ENCODE measurements at places on chromosomes 3 and 15.

GRCh38 chr15:41944313-41944940, 27.9 kb downstream of the EHD4 start:
- DNase-seq = no peak

GRCh38 chr15:70023064-70023768, 74.5 kb downstream of the TLE3 start:
- DNase-seq = no peak

- DNase-seq = no peak
Measured at GRCh38 chr15:72562878-72563277, 88.7 kb downstream of the ARIH1 start.

DNA sequence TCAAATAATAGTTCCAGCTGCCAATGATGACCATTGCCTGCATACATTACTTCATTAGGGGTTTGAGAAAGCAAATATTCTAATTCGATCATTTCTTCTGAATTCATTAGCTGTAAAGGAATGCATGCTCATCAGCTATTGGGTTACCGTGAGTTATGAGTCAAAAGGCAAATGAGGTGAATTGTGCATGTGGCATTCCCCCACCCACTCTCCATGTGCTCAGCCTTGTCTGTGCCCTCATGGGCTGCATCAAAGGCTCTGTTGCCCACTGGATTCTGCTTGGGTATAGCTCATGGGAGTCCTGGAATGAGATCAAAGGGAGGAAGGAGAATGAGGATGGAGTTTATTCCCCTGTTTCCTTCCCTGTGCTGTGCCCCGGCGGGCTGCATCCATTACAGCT, 99.3 kb upstream of the CHRNA7 start:
- no peak for DNase-seq

GRCh38 chr15:76533060-76533820, 196.7 kb downstream of the ISL2 start:
- peak; percentile 4 for DNase-seq

- DNase-seq = no peak
Measured at GRCh38 chr3:179141890-179142289, 6.3 kb upstream of the PIK3CA start.

DNA sequence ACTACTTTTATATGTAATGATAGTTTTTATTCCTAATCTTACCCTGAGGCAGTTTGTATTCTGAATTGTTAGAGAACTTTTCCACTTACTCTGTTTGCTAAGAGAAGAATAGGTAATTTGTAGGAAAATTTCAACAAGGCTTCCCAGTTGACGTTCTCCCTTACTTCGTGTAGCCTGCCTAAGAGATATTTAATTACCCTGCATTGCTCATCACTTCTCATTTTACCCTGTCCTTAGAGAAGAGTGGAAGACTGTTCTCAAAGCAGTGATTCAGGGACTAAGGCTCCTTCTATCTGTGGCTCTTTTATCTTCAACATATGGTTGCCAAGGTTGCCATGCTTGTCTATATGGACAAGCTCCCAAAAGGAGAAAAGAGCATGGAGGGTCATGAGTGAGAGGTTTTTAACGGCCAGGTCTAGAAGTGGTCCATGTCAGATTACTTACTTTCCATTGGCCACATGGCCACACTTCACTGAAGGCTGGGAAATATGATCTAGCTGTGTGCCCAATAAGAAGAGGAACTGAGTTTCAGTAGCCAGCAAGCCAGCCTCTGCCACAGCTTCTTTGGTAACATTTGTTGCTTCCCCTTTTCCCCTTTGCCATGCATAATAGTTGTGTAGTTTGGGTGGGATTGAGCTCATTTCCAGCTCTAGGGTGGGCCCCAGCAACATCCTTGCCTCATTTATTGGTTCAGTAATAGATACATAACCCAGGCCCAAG, 22.1 kb downstream of the PDE8A start:
- no peak for DNase-seq

DNA sequence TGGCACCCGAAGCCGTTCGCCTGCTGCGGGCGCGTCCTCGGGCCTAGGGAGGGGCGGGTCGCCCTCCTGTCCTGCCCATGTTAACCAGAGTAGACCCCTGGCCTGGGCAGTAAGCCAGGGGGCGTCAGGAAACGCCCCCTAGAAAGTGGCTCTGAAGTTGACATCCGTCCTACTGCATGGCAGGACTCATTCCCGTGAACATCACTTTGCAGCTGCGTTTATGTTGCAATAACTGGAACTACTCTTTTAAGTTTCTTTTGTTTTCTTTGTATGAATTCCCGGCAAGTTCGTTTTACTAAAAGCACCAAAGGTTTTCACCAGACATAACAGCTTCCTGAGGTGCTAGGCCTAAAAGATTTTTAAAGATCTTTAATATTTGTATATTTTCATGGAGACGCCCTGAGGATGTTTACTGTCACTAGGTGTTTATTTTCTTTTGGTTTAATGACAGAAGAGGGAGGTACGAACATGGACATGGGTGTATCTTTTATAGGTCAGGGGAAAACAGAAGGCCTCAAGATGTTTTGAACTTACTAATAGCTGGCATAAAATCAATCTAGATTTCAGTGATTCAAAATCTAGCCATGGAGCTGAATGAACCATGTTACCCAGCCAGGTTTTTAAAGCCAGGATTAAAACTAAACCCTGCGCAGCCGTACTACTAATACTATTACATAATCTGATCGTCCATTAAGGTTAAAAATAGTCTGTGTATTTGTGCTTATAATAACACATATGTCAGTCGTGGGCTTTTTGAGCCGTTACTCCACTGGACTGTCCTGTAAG, 1.0 kb downstream of the C15orf61 start:
- DNase-seq = no peak

GRCh38 chr3:90091549-90091948, 984.1 kb downstream of the EPHA3 start:
- DNase-seq = peak; percentile 63

DNA sequence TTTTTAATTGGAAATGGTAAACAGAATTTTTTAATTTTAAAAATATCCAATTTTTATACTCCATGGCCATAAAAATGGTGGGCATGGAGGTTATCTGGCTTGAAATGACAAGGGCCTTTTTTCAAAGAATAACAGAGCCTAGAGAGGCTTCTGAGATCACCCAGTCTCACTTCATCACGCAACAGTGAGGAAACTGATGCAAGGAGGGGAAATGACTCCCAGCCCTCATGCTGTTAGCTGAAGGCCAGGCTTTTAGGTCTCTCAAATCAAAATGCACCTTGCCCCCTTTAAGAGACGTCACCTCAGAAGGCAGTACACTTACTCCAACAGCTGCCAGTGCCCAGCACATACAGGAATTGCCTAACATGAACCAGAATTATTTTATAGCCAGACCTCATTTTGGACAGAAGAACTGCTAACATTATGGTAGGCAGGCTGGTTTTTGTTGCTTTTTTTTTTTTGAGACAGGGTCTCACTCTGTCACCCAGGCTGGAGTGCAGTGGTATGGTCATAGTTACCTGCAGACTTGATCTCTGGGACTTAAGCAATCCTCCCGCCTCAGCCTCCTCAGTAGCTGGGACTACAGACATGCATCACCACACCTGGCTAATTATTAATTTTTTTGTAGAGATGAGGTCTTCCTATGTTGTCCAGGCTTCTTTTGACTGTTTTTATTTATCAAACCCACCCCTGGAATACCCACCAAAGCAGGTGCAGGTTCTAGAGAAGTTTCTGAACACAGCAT, 9.1 kb downstream of the RAB43 start:
- DNase-seq = no peak

DNA sequence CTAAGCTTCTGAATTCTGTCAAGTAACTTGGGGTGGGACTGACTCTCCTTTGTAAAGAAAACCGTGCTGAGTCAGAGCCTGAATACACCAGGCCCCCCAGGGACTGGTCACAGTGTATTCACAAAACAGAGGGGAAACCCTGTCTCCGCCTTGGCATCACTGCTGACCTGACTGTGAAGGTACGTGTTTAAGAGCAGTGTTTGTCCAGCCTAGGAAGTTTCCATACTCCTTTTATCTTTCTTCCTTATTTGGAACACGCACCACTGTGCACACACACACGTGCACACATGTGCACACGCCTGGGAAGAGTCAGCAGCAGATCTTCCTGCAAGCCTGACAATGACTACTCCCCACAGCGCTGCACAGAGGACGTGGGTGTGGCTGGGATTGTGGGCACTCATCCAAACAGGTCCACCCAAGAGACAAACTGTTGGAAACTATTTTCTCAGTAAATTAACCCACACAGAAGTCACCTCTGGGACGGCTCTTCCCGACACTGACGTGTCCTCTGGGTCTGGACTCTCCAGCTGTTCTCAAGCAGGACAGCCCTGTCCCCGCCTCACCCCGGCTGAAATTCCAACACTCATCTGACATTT, 87.7 kb downstream of the ATP10A start:
- no peak for DNase-seq

GRCh38 chr3:187870360-187871203, 125.3 kb upstream of the BCL6 start:
- DNase-seq = no peak

GRCh38 chr3:55162031-55162795, 234.4 kb upstream of the LRTM1 start:
- DNase-seq = no peak

GRCh38 chr3:53795789-53796560, 50.2 kb downstream of the CHDH start:
- no peak for DNase-seq

- no peak for DNase-seq
Measured at GRCh38 chr3:42072831-42073301, 18.3 kb upstream of the TRAK1 start.

- DNase-seq = no peak
Measured at GRCh38 chr15:28923726-28924280, 38.0 kb downstream of the APBA2 start.

GRCh38 chr3:30477149-30477921, 129.1 kb upstream of the TGFBR2 start:
- no peak for DNase-seq

- DNase-seq = no peak
Measured at GRCh38 chr15:39835550-39835949, 52.9 kb upstream of the FSIP1 start.

DNA sequence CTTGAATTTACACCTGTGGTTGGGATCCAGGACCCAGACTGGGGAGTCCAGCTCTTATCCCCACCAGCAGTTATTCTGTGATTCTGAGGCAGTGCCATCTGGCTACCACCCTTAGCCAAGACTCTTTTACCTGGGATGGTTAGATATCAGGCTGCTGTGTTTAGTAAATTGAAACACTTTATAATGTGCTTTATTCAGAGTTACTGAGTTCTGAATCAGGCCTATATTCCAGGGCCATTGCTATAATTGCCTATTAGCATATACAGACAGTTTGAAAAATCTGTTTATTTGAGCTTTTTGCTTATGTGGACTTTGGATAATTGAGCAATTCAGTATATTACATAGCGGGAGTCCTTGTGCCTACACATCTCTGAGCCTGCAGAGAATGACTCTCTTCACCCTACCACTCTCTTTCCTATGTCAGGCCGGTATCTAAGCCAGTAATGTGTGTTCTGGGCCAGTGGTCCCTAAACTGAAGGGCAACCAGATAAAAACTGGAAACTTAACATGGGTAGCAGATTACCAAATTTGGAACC, 45.4 kb upstream of the TRAK1 start:
- DNase-seq = no peak

GRCh38 chr3:10961921-10962320, 30.6 kb upstream of the SLC6A1 start:
- DNase-seq = peak; percentile 38

All from NCI-H1092 treated with DMSO at 0.1 percent for 48 hours (cell line).